ENCODE measurements at places on chromosomes 6 and 20.

DNA sequence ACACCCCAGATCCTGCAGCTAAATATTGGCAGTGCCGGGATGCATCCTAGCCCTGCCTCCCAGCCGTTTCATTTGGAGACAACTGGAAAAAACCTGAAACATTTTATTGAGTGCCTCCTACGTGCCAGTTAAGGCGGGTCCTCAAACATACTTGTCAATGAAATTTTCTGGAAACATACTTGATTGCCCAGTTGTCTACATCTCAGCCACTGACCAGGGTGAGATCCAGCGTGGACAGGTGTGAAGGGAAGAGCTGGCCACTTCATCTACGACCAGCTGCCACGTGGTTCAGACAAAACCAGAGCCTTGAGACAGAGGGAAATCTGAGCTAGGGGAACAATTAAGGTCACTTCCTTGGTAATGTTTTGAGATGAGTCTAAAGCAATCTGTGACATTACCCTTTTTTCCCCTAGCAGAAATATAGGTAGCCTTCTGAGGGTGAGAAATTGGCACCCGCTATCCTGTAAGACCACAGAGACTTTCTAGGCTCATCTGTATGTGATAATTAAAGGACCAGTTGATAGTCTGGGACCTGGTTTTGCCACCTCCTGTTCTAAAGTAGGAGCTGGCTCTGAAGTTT, 116.3 kb upstream of the MTHFD1L start:
- DNase-seq: no peak

- no peak for DNase-seq
These were observed 18.1 kb downstream of the DEK start for GRCh38 chr6:18246205-18246604.

- no peak for DNase-seq
These were observed 2.1 kb downstream of the CPNE1 start for GRCh38 chr20:35662551-35662950.

- DNase-seq: no peak
These were observed 347.6 kb downstream of the CDC5L start for GRCh38 chr6:44734886-44735629.

DNA sequence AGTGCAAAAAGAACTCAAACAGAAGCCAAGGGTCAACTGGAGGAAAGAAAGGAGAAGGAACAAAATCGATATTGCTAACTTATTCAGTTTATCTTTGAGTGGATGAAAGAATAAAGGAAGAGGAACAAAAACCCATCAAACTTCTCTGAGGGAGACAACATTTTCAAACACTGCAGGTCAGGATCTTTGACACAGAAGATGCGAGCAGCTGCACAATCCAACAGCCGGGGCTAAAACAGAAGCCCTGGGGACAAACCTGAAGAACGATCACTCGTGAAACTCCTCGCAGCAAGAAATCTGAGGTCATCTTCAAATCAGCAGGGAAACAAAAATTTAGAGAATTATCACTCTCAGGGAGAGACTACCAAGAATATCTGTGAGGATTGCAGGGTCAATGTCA, 14.2 kb downstream of the SLC23A2 start:
- no peak for DNase-seq
